ENCODE measurements at places on chromosomes 3 and 15.

- no peak for DNase-seq
Observed at GRCh38 chr15:81161160-81161673, 27.1 kb downstream of the CFAP161 start.

DNA sequence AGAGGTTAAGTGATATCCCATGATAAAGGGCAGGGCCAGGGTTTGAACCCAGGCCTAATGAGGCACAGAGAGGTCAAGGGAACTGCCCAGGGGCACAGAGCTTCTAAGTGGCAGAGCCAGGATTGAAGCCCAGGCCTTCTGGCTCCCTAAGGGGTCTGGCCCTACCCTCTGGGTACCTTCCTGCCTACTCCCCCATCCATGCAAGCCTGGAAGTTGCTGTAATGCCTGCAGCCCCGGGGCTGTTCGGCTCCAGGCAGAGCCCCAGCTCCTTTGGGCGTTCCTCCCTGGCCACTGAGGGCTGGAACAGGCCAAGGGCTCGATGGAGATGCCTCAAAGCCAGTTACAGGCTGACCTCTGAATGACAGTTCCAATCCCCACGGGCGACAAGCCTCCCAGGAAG, 4.5 kb downstream of the GRIP2 start:
- DNase-seq: no peak

GRCh38 chr3:42662813-42663535, 9.5 kb downstream of the ZBTB47 start:
- no peak for DNase-seq

GRCh38 chr3:70256566-70256965, 55.9 kb downstream of the MDFIC2 start:
- no peak for DNase-seq

GRCh38 chr3:15820911-15821310, 23.1 kb upstream of the ANKRD28 start:
- no peak for DNase-seq

DNA sequence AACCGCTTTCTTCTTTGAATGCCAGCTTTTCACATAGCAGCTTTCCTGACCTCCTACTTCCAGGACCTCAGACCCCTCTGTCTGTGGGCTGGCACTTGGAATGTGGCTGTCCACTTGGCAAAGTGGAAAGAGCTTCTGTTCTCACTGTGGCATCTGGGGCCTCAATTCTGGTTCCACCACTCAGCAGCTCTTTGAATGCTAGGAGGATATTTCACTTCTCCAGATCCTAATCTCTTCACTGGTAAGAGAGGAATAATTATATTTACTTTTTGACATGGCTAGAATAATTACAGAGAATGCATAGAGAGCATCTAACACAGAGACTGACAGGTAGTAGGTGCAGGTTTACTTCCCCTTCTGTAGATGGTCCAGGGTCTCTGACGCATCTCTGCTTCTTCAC, 405.9 kb downstream of the LPP start:
- no peak for DNase-seq

DNA sequence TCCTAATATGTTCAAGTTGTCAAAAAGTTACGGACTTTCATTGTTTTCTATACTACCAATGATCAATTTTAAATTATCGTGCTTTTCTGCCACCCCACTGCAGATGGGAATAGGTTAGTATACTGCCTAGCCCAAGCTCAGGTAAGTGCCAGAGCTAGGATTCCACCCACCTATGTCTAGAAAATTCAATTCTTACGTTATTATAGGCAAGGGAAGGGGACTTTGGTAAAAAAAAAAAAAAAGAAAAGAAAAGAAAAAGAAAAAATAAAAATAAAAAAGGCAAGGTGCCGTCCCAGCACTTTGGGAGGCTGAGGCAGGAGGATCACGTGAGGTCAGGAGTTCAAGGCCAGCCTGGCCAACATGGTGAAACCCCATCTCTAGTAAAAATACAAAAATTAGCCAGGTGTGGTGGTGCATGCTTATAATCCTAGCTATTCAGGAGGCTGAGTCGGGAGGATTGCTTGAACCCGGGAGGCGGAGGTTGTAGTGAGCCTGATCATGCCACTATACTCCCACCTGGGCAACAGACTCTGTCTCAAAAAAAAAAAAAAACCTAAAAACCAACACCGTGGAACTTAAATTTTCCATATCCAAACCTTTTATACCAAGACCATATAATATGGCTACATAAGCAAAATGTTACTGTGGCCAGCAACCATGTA, 1.3 kb downstream of the RPL22L1 start:
- DNase-seq: no peak

GRCh38 chr3:88005066-88005465, 53.7 kb downstream of the CGGBP1 start:
- no peak for DNase-seq

GRCh38 chr3:148464246-148464645, 233.5 kb upstream of the AGTR1 start:
- no peak for DNase-seq

- DNase-seq: no peak
Observed at GRCh38 chr15:89991312-89991711, 9.8 kb upstream of the ZNF710 start.

GRCh38 chr15:58748040-58748851, 1.3 kb downstream of the ADAM10 start:
- no peak for DNase-seq

GRCh38 chr15:47997195-47998080, 123.4 kb upstream of the SLC24A5 start:
- DNase-seq: no peak

- no peak for DNase-seq
Observed at GRCh38 chr15:72983801-72984545, 68.3 kb upstream of the NEO1 start.

DNA sequence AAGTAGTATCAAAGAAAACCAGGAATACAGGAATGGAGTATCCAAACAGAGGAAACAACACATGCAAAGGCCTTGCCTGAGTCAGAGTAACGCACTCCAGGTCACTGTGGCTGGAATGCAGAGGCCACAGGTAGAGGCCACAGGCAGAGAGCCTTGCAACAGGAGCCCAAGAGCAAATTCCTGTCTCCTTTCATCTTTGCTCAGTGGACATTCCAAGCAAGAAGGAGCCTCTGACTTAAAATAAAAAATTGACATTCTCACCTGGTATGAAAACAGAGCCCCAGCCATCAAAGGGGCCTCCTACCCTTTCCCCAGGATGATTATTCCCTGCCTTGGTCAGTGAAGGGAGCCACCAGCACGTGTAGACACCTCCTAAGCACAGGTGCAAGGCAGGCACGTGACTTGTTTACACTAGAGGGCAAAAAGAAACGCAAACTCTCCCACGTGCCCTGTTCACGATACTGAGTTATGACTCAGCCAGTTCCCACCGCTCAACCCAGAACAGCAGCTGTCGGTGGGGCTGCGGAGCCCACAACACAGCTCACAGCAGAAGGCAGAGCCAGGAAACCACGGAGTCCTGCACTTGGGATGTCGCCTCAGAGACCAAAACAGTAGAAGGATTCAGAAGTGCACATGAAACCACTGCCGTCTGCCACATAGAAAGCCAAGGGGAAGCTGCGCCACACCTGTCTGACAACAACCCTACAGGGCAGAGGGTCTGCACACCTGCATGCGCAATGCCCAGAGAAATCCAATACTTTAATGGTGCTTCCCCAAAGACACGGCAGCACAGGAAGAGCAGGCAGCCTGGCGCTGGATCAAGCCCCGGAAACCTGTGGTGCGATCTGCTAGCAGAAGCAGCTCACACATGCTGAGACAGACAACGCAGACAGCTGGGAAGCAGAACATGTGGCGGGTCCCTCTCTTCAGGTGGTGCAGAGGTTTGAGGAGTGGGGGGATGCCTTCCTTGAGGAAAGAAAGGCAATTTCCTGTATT, 52.1 kb downstream of the ITGB5 start:
- DNase-seq: peak; percentile 34

DNA sequence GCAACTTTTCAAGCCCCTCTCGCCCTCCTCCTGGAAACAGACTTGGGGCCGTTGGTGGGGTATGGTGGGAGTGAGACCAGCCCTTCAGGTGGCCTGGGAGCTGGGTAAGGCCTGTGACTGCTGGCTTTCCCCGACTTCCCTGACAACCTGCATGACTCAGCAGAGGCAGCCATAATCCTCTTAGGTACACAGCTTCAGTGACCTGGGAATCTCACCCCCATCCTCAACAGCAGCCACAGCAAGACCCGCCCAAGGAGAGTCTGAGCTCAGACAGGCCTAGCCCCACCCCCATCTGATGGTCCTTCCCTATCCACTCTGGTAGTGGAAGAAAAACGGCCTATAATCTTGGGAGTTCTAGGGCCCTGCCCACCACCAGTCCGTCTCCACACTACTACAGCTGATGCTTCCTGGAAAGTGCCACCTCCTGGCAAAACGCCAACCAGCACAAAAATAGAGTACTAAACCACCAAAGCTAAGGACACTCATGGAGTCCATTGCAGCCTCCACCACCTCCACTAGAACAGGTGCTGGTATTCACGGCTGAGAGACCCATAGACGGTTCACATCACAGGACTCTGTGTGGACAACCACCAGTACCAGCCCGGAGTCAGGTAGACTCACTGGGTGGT, 13.1 kb upstream of the SLC27A2 start:
- no peak for DNase-seq

- no peak for DNase-seq
Observed at GRCh38 chr3:67349551-67350174, 304.7 kb downstream of the SUCLG2 start.

DNA sequence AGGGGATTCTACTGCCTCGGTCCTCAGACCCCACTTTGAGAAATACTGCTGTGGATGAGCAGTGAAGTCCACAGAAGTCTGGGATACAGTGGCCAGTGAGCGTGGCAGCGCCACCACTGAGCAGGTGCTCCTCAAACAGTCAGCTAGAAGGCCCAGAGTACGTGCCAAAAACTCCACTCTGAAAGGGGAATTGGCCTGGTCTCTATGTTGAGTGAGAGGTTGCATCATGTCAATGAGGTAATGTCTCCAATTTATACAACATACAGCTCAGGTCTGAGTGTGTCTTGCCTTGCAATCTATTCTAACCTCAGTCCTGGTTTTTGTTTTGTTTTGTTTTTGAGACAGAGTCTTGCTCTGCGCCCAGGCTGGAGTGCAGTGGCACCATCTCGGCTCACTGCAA, 53.3 kb upstream of the ETV5 start:
- DNase-seq: peak; percentile 44

GRCh38 chr3:4820296-4821121, 158.7 kb upstream of the BHLHE40 start:
- no peak for DNase-seq

DNA sequence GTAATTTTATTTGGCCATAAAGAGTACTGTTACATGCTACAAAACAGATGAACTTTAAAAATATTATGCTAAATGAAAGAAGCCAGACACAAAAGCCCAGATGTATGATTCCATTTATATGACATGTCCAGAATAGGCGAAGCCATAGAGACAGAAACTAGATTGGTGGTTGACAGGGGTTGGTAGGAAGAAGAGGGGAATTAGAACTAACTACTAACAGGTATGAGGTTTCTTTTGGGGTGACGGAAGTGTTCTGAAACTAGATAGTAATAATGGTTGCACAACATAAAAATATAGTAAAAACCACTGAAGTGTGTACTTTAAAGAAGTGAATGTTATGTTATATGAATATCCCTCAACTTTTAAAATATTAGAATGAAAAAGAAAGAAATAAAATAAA, 66.1 kb downstream of the GBE1 start:
- DNase-seq: no peak

DNA sequence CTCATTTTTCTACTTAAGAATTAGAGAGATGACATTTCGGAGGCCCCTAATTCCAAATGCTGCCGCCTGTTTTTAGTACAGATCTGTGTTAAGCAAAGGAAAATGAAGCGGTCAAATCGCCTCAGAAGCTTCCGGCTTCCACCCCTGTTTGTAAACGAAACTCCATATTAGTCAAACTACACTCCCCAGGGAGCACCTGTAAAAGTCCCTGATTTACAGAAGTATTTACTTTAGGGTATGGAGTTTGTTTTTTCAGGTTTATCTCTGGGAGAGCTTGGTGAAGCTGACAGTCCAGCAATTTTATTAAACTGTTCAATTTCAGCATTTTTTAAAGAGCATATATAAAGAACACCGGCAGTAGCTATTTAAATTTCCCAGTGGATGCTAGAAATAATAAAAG, 319.8 kb downstream of the FHIT start:
- no peak for DNase-seq

- peak; percentile 9 for DNase-seq
Observed at GRCh38 chr3:102180280-102180931, 254.4 kb upstream of the ZPLD1 start.

GRCh38 chr15:57298204-57298603, 78.1 kb upstream of the CGNL1 start:
- no peak for DNase-seq

GRCh38 chr3:171797873-171798272, 12.4 kb downstream of the PLD1 start:
- DNase-seq: no peak

DNA sequence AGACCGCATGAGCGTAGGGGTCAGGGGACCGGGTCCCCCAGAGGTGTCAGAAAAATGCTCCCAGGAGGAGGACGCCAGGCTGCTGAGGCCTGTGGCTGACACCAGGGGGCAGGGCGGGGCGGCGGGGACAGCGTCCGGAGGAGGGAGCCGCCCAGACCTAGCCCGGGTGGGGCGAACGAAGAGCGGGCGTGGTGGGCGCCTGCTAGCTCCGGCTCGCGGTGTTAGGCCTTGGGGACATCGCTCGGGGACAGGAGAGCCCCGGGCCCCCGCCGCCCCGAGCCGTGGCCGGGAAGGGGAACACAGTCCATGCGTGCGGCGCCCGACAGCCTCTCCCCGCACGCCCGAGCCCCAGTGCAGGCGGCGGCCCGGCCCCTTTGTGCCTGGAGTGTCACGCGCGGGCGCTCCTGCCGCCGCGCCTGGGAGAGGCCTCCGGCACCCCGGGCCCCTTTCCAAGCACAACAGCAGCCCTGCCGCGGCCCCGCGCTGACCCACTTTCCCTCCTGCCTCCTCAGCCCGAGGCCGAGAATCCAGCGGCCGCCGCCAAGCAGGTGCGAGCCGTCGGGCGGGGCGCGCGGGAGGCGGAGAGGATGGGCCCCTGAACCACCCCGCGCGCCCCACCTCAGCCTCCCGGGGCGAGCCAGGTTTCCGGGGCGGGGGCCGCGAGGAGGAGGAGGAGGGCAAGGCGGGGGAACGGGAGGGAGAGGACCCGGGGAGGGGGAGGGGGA, 111.0 kb upstream of the KLF13 start:
- peak; percentile 80 for DNase-seq

GRCh38 chr3:69961706-69962439, 37.7 kb upstream of the SAMMSON start:
- no peak for DNase-seq

- DNase-seq: no peak
Observed at GRCh38 chr3:99751649-99752048, 66.0 kb upstream of the CMSS1 start.

GRCh38 chr3:149247008-149247710, 25.5 kb upstream of the CP start:
- no peak for DNase-seq

DNA sequence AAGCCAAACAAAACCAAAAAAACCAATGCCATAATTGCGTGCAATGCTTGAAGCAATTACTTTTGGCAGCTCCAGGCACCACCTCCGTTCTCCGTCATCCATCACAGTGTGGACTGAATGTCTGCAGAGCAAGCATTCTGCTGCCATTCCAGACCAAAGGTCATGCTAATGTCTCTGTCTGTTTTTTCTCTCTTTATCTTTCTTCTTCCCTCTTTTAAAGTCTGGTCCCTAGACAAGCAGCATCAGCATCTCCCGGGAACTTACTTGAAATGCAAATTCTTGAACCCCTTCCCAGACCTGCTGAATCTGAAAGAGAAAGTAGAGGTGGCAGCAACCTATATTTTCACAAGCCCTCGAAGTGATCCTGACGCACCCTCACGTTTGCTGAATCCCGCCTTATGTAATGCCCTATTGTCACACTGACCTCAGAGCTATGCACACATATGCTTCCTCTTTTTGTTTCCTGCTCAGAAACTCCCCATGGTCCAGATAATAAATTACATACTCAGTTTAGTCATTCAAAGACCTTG, 297.3 kb upstream of the PROK2 start:
- DNase-seq: no peak

Data from body of pancreas (tissue), 4 donors.